ENCODE measurements at places on chromosomes 12 and 14.

GRCh38 chr12:121064116-121064515, 25.1 kb upstream of the OASL start:
- no peak for DNase-seq

DNA sequence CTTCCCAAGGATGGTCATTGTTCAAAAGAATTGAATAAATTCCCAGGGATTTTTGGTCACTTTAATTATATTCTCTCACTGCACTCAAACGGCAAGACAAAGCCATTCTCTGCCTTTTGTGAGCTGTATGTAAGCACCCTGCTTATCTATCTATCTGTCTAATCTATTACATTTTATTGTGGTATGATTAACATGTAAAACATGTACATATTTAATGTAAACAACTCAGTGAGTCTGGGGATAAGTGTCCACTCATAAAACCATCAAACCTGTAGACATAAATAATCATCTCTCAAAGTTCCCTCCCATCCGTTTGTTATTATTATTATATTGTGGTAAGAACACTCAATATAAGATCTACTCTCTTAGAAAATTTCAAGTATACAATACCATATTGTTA, 167.1 kb downstream of the CAND1 start:
- no peak for DNase-seq

DNA sequence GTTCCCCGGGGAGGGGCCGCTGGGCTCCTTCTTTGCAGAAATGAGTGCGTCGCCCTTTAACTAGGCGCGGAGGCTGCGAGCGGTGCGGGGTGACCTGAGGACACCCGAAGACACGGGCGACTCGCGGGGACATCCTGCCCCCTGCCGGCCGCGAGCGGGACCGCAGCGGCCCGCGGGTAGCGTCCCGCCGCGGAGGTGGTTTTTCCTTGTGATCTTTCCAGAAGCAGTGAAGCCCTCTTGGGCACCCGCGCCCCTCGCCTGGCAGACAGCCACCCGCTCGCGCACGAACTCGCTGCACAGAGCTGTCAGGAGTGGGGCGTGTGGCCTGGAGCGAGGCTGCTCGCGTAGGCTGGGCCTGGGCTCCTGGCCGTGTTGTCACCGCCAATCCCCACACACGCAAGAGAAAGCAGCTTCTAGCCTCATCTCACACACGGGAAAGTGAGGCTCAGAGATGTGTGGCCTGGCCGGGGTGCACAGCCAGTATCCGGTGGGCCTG, 67.2 kb downstream of the DIO3 start:
- DNase-seq = peak; percentile 77

- no peak for DNase-seq
These were observed 33.7 kb downstream of the GPHN start for GRCh38 chr14:66541627-66542026.

DNA sequence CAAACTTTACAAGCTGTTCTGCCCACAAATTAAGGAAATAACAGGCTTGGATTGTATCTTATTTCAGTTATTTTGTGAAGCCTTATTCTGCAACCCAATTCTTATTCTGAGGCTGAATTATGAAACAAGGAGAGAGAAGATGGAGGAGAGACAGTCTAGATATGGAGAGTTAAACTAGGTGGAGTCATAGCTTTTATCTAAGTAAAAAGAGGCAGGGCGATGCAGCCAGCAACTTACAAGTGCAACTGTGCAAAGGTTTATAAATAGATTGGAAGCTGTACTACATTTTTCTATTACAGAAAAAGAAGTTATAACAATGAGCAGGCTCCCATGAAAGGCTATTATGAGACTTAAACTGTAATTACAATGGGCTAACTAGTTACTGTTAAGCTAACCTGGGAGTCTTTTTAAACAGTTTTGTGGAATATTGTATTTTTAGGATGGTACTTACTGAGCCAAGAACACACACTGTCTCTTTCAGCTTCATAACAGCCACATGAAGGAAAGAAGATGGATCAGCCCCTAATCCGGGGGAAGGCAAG, 22.4 kb downstream of the NID2 start:
- DNase-seq = no peak

All from NCI-H1436 (cell line).